Fibroblast of skin of left quadriceps (primary cell): ENCODE measurements at places on chromosomes 1 and 21.

GRCh38 chr1:168455764-168456163 is 88.0 kb downstream of the XCL2 start:
- DNase-seq: no peak

DNA sequence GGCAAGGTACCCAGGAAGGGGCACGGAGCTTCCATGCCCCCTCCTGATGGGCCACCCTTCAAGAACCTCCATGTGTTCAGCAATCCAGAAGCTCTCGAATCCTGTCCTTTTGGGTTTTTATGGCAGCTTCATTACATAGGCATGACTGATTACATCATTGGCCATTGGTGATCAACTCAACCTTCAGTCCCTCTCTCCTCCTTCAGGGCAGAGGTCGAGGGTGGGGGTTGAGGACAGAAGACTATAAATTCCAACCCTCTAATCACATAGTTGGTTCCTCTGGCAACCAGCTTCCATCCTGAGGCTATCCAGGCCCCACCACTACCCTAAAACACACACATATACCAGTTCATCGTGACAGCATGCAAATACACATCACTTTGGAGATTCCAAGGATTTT is 135.7 kb downstream of the ZNF281 start:
- no peak for DNase-seq

DNA sequence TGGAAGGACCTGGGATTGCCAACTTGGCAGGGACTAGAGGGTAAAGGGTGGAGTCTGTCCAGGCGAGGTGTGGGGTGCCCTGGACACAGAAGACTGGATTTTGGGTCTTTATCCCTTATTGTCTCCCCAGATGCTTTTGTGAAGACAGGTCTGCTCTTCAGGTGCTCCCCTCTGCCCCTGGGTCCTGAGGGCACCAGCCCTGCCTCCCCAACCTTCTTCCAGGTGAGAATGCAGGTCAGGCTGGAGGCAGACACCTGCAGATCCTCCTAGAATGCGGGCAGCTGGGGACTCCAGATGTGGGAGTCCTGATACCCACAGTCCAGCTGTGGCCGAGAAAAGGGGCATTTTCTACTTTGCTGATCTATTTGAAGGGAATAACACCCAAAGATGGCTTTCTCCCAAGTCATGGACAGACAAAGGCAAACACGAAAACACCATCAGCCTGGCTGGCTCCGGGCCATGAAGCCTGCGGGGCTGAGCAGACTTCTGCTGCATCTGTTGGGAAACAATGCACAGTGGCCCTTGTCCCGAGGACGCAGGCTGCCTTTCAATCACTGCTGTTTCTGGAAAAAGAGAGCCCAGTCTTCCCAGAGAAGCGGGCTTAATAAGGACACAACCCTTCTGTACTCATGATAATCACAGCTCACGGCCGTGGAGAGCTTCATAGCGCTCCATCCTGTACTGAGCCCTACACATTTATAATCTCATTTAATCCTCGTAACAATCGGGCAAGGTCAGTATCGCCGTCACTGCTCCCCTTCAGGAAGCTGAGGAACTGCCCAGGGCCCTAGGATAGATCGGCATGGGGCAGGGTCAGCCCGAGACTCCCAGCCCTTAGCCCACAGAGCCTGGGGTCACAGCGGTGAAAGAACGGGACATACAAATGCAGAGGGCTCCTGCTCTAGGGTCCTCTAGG is 62.0 kb upstream of the ABCG1 start:
- no peak for DNase-seq

- peak; percentile 22 for DNase-seq
Observed at GRCh38 chr1:112579801-112580510, 39.0 kb downstream of the ST7L start.

DNA sequence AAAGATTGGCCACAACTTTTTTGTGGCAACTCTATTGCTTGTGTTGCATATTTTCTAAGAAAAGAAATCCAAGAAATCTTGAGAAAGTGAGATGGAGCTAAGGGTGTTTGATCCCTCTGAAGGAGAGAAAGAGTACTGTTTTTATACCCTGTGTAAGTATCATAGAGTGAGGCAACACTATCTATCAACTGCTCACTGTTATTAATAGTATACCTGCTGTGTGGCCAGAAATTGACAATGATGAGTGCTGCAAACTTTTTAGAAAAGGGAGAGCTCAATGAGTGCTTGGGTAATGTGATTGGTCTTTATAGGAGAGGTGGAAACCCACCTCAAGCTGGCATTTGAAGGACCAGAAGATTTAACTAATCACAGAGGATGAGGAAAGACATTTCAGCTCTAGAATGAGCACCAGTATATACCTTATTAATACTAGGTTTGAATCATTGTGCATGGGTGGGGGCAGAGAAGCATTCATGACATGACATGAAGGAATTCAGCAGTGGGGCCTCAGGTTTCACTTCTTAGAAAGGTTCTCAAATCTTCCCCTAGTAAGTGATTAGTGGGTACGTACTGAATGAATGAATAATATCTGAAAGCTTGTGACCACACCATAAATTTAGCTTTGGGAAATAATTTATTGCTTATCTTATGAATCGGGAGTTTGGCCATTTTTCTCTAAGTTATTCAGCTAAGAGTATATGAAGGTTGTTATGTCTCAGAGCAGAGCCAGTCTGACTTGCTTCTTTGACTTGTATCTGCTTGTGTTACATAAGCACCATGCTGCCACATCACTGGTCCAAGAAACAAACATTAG is 169.2 kb upstream of the SGIP1 start:
- peak; percentile 82 for DNase-seq

DNA sequence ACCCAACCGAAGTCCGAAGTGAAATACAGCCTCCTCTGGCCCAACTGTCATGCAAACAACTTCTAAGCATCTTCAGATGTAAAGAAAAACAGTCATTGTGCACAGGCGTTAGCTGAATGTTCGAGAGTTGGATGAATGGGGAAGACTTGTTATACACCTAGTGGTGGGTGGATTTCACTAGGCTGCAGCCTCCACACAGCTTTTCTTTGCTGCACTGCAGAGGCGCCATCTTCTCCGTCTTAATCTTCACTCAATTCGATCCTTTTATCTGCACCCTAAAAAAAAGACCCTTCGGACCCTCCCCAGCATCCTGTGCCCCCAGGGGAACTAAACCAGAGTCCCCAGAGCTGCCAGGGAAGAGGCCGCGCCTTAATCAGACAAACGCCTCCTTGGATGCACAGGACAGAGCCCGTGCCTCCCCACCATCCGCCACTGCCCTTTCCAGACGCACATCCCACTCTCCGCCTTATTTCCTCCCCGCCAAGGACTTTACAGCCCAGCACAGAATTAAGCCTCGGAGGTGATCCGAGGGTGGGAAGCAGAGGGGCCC is 1.4 kb downstream of the APP start:
- peak; percentile 27 for DNase-seq

DNA sequence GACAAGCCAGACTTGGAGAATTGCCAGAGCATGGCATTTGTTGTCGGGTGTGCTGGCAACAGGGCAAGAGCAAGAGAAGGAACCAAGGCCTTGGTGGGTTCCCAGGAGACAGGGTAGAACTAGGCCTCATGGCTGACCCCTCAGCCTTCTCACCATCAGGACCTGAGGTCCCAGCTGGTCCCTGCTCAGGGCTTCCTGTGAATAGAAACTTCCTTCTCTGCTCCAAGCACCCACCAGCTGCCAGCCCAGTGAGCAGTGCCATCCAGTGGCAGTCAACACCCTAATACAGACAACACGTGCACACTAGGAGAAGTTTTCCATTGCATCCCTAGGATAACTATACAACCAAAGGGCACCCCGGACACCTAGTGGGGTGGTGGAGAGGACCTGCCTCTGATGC is 22.8 kb downstream of the S100A6 start:
- DNase-seq: no peak

- DNase-seq: no peak
Observed at GRCh38 chr1:186887203-186887602, 58.5 kb downstream of the PLA2G4A start.

DNA sequence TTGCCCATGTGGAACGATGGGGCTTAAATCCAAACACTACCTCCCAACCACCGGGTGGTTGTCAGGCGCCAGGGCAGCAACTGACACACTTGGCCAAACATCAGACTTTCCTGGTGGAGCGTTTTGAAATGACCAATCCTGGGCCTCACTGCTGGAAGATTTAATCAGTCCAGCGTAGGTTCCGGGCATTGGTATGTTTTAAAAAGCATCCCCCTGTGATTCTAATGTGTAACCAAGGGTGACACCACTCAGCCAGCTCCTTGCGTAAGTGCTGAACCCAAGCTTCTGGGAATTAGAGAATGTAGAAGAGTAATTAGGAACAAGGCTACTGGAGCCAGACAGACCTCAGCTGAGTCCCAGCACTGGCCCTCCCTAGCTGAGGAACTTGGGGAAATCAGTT is 44.8 kb upstream of the KAZN start:
- DNase-seq: no peak

GRCh38 chr1:64841330-64842065 is 96.6 kb downstream of the RAVER2 start:
- no peak for DNase-seq

DNA sequence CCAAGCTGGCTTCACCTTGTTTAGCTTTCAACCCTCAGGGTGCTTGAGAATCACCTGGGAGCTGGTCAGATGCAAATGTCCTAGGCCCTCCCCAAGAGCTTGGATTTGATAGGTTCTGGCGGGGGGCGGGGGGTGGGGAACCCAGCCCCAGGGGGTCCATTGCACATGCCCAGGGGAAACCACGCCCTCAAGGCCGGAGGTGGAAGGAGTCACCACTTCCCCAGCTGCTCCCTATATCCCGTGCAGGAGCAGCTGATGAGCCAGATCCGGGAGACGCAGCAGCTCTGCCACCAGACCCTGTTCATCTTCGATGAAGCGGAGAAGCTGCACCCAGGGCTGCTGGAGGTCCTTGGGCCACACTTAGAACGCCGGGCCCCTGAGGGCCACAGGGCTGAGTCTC is 5.8 kb downstream of the TOR3A start:
- DNase-seq: no peak

DNA sequence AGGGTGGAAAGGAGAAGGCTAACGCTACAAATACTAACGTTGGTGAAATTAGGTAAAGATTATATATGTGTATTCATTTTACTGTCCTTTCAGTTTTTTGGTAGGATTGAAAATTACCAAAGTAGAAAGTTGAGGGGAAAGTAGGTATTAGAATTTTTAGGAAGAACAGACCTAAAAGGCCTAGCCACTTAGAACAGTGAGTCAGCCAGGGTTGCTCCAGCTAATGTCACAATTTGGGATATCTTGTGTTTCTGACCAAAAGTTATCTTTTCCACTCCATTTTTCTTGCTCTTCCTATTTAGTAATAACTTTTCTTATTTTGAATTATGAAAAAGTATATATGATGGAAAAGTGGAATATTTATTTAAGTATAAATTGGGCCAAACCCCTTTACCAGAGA is 40.1 kb downstream of the F3 start:
- no peak for DNase-seq

DNA sequence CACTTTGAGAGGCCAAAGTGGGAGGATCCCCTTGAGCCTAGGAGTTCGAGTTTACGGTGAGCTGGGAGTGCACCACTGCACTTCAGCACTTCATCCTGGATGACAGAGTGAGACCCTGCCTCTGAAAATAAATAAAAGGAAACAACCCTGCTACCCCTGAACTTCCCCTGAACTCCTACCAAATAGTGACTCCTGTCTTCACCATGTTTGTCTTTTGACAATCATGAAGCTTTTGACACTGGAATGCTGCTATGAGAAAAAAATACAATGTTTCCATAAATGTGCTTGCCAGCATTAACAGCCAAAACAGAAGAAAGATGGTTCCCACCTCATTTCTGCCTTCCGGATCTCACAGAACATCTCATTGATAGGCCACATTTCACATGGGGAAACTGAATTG is 10.4 kb downstream of the ZBTB8A start:
- DNase-seq: no peak

GRCh38 chr1:224273641-224274040 is 56.3 kb downstream of the NVL start:
- no peak for DNase-seq

- DNase-seq: no peak
Observed at GRCh38 chr1:201552941-201553351, 14.0 kb downstream of the NAV1 start.

- no peak for DNase-seq
Observed at GRCh38 chr1:186903374-186904136, 74.8 kb downstream of the PLA2G4A start.

GRCh38 chr21:37436174-37436573 is 69.6 kb downstream of the DYRK1A start:
- no peak for DNase-seq

- no peak for DNase-seq
Observed at GRCh38 chr1:107802654-107803053, 162.3 kb downstream of the VAV3 start.

DNA sequence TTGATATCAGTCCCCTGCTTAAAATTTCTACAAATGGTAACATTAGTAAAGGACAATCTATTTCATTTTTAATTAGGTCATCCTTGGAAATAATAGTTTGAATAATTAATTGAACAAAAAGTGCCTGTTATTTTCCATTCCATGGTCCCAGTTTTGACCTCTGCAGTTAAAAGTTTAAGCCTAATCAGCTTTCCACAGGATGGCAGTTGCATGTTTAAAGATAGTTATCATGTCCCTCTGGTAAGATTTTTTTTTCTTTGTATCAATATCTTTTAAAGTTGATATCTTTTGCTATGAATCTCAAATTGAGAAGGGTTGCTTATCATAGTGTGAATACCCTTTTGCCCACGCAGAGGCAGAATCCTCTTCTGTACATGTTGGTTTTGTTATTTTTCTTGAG is 90.4 kb downstream of the HS2ST1 start:
- no peak for DNase-seq

- DNase-seq: no peak
Observed at GRCh38 chr1:113930499-113931161, 1.5 kb downstream of the HIPK1 start.

DNA sequence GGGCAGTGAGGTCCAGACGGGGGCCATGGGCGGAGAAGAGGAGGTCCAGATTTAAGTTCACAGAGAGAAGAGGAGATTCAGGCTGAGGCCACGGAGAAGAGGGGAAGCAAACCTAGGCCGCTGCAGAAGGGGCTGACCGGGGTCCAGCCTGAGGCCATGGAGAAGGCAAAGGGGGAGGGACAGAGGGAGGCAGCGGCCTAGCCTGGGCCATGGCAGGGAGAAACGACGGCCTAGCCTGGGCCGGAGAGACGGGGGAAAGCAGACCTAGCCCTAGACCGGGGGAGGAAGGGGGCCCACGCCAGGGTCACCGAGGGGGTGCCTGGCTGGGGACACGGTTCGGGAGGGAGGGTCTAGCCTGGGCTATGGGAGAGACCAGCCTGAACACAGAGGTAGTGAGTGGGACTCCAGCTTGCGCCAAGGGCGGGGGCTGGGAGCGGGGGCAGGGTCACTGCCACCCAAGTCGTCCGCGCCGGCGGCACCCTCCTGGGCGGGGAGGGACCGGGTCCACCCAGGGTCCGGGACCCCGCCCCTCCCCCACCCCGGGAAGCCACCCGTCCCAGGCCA is 459 bp downstream of the CAPZB start:
- no peak for DNase-seq

- DNase-seq: no peak
Observed at GRCh38 chr1:9600861-9601834, 12.4 kb downstream of the TMEM201 start.

- DNase-seq: no peak
Observed at GRCh38 chr1:206591696-206592095, 20.6 kb downstream of the EIF2D start.
